ENCODE measurements at places on chromosomes 13 and 19.

- DNase-seq = no peak
Observed at GRCh38 chr13:72290962-72291681, 424.1 kb upstream of the DACH1 start.

DNA sequence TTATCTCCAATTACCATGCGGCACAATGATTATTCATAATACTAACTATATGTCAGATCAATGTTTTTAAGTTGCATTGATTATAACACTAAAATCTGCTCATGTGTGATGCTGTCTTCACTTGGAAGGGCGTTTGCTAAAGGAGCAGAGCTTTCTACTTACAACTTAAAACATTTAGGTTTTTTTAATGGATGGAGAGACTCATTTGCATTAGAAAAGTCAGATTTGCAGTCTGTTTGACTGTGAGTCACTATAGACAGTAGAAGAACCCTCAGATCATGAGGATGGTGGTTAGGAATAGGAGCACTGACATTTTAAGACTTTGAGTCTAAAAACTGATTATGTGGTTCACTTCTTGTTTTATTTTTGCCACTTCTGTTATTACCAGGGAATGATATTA, 364.6 kb downstream of the HS6ST3 start:
- DNase-seq = no peak

DNA sequence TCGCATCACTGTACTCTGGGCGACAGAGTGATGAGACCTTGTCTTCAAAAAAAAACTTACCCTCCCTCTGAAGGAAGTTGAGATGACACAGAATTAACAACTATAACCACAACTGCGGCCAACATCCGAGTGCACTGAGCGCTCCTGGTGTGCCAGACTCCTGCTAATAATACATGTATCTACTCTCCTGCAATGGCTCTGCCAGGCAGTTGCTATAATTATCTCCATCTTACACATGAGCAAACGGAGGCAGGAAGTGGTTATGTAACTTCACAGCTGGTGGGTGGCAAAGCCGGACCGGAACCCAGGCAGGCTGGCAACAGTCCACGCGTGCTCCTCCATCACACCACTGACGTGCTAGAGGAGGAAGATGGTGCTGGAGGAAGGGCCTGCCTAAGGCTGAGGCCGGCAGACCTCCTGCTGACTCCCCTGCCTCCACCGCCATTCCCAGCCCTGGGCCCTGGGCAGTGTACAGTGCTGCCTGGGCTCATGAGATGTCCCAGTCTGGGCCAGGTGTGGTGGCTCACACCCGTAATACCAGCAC, 12.6 kb downstream of the XRCC1 start:
- peak; percentile 52 for DNase-seq

DNA sequence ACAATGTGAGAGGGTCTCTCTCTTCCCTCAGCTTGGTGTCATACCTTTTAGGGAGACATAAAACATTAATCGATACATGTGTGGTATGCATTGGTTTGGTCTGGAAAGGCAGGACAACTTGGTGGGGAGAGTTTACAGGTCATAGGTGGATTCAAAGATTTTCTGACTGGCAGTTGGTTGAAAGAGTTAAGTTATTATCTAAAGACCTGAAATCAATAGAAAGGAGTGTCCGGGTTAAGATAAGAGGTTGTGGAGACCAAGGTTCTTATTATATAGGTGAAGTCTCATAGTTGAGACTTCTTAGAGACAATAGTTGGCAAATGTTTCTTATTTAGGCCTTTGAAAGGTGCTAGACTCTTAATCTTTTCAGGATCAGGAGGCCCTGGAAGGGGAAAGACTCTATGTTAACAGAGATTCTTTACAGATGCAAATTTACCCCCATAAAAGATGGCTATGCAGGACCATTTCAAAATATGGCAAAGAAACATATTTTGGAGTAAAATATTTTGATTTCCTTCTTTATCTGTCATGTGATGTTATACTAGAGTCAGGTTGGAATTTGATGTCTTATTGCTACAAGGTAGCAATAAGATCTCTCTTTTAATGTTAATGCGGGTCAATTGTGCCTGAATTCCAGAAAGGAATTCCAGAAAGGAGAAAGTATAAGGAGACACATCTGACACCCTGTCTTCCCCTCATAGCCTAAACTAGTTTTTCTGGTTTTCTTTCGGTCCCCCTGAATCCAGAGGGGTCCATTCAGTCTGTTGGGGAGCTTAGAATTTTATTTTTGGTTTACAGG, 59.2 kb upstream of the RCBTB2 start:
- no peak for DNase-seq

- no peak for DNase-seq
Observed at GRCh38 chr13:110206185-110206584, 100.8 kb downstream of the COL4A1 start.

- no peak for DNase-seq
Observed at GRCh38 chr13:105395041-105395440, 1140.4 kb downstream of the EFNB2 start.

- DNase-seq = peak; percentile 51
Observed at GRCh38 chr19:37914908-37915307, 7.9 kb downstream of the SIPA1L3 start.

GRCh38 chr13:54185785-54186184, 1157.2 kb downstream of the OLFM4 start:
- DNase-seq = no peak

DNA sequence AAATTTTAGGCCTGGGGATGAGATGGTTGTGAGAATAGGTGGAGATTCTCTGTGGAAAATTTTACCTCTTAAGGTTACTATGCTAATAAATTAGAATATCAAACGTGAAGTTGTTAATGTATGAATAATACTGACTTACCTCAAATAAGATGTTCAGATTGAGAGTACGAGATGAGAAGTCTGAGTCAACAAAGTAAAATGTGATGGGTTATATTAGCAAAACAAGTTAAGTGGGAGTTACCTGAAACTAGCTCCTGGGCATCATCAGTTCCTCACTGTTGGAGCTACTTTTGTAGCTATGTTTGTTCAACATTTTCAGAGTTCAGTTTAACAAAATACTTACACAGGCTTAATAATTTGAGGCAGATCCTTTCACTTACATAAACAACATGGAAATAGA, 108.6 kb downstream of the PIBF1 start:
- DNase-seq = no peak

DNA sequence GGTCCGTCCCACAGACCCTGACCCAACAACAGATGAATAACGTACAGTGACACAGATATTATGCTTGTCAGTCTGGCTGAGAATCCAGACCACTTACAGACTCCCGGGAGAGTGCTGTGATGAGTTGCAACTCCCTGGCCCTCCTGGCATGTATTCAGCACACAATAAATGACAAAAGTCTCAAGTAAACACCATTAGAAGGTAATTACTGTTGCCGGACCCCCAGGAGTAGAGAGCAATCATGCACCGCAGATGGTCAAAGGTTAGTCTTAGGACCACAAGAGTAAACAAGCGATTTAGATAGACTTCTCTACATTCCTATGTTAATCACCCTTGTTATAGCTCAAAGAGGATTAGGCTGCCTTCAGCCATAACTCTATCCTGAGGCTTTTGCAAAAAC, 726.4 kb upstream of the GPC6 start:
- no peak for DNase-seq

DNA sequence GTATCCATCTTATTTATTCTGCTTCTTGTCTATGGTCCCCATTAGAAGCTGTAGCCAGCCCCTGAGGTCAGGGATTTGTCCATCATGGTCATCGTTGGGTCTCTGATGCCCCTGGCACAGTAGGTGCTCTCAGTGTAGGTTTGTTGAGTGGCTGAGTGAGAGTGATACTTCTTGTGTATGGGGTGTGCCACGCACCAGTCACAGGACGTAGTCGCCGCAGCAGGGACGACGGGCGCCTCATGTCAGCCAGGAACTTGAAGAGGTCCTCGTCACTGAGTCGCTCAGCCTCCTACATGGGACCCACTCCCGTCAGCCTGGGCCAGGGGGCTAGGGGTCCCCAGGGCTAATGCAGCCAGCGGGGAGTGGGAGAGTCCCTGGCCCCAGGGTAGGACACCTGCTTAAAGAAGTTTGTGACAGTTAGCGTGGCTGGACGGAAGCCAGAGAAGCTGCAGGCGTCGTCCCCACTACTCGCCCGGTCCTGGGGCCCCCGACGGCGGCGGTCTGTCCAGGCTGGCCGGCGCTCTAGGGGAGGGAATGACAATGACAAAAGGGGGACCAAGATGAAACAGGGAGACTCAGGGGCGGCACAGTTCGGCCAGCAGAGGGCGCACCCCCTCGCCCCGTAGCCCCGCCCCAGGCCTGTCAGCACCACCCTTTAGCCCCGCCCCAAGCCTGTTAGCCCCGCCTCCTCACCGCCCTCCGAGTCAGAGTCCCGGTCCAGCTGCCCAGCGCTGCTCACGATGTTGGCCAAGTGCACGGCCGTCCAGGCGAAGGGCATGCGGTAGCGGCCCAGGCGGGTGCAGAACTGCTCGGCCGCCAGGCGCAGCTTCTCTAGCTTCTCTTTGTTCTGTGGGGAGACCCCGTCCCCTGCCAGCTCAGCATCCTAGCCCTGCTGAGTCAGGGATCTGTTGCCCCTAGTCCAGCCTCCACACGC, 3.7 kb downstream of the ANGPTL8 start:
- DNase-seq = peak; percentile 88

GRCh38 chr13:39596685-39597084, 6.3 kb downstream of the LHFPL6 start:
- DNase-seq = no peak

GRCh38 chr19:46213156-46213555, 16.4 kb upstream of the IGFL1 start:
- DNase-seq = no peak

- DNase-seq = no peak
Observed at GRCh38 chr13:101499406-101499805, 46.9 kb downstream of the ITGBL1 start.

DNA sequence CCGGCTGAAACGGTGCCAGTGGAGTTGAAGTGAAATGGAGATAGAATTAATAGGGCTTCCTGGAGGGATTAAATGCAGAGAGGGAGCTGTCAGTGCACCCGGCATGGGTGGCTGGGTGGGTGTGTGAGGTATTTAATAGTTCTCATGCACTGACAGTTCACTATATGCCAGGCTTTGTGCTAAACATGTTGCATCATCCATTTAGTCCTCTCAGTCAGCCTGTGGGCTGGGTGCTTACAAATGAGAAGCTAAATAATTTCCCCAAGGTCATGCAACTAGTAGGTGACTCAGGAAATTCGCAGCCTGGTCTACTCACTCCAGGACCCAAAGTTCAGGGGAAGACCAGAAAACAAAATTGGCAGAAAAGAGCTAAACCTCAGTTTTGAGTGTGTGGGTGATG, 63.5 kb upstream of the SPATA13 start:
- no peak for DNase-seq

GRCh38 chr13:22126433-22127021, 455.7 kb downstream of the FGF9 start:
- DNase-seq = no peak

DNA sequence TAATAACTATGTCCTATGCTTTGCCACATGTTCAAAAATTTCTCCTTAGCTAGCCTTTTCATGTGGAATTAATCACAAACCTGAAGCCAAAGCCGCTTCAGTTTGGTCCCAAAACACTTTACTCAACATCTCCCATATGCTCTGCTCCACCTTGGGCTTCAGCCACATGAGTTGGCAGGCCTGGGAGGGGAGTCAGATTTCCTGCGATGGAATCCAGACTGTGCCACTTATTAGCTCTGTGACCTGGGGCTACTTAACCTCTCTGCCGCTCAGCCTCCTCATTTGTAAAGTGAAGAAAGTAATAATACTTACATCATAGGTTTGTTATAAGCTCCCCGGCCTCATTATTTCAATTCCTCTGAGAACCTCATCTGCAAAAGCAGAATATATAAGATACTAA, 272.0 kb downstream of the LMO7 start:
- DNase-seq = no peak

DNA sequence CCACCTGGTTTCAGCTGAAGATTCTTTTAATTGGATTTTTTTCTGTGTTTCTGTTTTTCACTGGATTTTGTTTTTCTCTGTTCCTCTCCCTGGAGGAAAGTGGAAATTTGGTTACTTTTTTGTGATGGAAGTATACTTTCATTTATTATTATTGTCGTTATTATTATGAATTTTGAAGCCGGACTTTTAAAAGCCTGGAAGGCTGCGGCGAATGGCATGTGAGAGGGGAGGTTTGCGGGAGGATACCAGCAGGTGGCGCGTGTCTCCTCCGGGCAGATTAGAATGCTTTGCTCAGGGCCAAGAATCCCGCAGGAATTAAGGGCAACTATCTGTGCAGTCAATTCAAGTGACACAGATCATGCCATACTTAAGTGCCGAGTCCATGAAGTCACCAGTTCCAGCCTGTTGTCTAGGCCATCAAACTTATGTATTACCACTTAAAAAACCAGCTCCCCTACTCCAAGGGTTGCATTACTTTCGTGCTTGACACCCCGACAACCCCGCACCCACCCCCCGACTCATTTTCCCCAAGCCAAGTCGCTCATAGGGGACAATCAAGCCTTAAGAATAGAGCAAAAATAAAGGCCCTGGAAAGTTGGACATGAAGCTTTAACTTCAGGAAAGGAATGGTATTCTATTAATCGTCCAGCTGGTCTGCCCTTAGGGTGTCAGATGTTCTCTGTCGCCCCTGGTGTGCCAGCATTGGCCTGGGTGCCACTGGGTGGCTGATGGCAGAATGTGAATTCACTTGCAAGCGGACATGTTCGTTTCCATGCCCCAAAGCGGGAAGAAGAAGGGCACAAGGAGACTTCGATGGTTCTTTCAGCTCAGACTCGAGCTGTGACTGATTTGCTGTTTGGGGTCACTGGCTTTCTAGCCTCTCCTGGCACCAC, 1.3 kb upstream of the LRCH1 start:
- peak; percentile 63 for DNase-seq

GRCh38 chr19:36771261-36772231, 1.1 kb downstream of the ZNF850 start:
- no peak for DNase-seq

GRCh38 chr19:16435999-16436650, 35.6 kb downstream of the EPS15L1 start:
- peak; percentile 13 for DNase-seq

- peak; percentile 43 for DNase-seq
Observed at GRCh38 chr19:38769635-38770211, 3.6 kb downstream of the LGALS7 start.

DNA sequence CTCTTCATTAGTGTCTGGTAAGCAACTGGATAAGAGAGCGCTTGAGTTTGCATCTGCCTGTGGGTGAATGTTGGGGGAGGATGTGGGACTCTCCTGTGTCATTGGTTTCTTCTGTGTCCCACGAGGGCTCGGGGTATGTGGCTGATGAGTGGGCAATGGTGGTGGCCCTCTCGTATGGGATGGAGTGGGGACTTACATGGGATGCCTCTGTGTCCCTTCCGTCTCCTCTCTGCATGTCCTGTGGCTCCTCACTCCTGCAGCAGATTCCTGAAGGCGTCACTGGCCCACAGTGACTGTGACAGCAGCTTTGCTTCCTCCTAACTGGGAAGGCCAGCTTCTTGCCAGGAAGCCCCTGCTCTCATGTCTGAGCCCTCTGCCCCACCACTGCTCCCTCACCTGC, 2.6 kb upstream of the LRP3 start:
- no peak for DNase-seq
